Germinal center (tissue), 1 donor: ENCODE measurements at places on chromosomes 1 and 21.

DNA sequence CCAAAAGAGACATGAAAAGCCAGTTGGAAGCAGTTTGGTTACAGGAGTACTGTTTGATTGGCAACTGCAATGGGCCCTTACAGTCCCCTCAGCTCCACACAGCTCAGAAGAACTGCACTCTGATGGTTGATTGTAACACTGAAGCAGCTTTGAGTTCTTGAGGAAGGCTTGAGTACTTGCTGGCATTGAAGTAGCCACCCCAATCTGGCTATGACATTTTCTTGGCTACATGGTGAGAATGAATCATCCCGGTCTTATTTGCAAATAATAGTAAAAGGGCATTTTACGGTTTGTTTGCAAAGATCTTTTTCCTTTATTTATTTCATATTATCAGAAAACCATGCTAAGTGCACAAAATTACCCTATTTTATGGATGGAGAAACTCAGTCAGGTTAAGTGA, 159.7 kb upstream of the BEND5 start:
- DNase-seq = no peak

- DNase-seq = no peak
Observed at GRCh38 chr1:181104790-181105133, 16.3 kb downstream of the IER5 start.

DNA sequence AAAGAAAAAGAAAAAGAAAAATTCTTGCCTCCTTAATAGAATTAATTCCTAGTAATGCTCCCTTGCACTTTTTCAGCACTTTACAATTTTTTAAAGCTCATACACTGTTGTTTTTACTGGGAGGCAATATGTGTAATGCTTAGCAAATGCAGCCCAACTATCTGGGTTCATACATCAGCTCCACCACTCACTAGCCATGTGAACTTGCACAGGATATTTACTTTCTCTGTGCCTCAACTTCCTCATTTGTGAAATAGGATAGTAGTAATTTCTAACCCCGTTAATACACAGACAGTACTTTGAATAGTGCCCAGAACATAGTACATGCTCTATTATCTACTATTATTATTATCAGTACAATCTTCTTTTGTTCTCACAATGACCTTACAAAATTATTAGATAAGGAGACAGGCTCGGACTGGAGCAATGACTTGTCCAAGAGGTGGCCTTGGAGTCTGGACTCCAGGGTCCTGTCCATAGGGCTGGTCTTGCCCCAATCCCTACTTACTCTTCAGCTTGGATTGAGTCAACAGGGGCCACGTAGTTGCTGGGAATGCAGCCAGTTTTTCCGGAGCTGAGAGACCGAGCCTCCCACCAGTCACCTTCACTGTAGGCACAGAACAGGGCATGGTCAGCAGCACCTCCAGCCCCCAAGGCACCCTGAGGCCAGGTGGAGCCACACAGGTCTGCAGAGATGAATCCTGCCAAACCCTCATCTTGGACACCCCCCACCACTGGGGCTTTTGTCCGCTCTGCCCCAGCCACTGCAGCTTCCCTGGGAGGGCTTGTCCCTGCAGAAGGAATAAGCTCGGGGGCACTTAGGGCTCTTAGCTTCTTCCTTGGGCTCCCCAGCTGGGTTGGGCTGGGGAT, 13.7 kb downstream of the FGR start:
- no peak for DNase-seq

GRCh38 chr21:41706678-41707077, 60.2 kb downstream of the RIPK4 start:
- DNase-seq = no peak

GRCh38 chr1:62716397-62716796, 28.2 kb upstream of the DOCK7 start:
- DNase-seq = no peak

DNA sequence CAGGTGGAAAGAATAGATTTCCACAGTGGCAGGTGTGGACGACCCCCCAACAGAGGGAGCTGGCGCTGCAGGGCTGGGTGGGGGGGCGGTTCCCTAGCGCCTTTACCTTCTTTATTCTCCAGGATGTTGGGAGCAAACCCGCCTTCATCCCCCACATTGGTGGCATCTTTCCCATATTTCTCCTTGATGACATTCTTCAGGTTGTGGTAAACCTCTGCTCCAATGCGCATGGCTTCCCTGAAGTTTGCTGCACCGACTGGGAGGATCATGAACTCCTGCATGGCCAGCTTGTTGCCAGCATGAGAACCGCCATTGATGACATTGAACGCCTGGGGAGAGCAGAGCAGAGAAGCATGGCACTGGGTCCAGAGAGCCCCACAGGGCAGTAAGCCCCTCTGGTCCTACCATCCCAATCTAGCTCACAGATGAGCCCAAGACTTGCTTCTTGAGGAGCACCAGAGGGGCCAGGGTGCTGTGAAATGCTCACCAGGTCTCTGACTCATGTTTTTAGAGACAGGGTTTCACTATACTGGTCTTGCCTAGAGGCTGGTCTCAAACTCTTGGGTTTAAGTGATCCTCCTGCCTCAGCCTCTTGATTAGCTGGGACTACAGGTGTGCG, 12.2 kb downstream of the ENO1 start:
- DNase-seq = no peak

- no peak for DNase-seq
Observed at GRCh38 chr1:172671591-172671990, 12.7 kb downstream of the FASLG start.

- DNase-seq = peak; percentile 48
Observed at GRCh38 chr1:84700070-84700469, 9.8 kb upstream of the SSX2IP start.
